ENCODE measurements at places on chromosomes 3 and 15.

- DNase-seq: no peak
Observed at GRCh38 chr15:41416128-41416741, 660 bp upstream of the RTF1 start.

GRCh38 chr3:71281280-71281679, 302.2 kb downstream of the FOXP1 start:
- no peak for DNase-seq

DNA sequence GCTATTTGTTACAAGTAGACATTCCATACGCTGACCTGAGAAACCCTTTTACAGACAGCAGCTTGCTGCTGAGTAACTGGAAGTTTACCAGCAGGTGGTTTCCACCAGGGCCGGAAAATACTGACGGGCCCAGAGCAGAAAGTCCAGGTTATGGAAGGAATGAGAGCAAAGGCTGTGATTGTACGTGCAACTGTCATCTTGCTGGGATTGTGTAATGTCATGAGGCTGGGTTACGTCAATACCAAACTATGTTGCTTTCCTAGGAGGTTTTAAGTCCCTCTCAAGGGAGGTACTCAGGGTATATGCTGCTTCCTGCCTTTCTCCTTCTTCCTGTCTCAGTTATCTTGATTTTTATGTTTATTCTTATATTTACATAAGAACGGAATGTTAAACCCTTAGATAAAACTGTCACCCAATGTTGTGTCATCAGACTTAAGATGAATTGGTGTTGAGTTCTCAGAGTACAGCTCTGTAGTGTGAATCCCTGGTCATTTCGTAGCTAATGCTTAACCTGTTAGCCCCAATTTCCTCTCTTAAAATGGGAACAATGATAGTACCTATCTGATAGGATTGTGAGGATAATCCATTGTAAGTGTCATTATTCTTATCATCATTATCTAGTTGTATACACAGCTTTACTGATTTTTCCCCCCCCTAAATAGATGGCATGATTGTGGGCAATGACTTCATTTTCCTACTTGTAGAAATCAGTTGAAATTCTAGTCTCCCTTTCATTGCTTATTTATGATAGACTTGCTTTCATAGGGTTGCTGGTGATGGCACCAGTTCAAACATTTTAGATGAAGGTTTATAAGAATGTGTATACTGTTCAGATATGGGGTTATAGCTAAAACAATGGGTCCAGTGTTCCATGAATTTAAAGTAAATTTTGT, 101.4 kb downstream of the FNDC3B start:
- DNase-seq: no peak

DNA sequence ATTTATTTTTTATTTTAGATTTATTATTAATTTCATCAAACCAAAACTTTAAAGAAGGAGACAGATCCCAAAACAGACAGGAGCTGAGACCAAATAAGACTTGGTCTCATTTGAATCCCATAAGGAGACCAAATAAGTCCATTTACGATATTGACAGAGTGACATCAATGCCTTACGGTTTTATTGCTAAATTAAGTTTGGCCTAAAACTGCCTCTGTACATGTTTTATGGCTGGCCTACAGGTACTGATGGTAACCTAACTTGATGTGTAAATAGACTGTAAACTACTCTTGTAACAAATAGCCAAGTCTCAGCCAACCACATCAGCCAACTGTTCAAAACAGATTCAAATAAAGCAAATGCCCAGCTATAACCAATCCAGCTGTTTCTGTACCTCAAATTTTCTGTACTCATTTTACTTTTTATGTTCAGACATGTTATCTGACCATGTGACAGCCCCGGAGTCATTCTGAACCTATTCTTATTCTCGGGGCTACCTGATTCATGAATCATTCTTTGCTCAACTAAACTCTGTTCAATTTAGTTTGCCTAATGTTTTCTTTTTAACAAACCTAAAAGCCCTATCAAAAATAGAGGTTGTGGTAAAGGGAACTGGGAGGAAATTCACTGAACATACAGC, 89.4 kb upstream of the CDAN1 start:
- no peak for DNase-seq

- DNase-seq: no peak
Observed at GRCh38 chr3:179158336-179159039, 10.3 kb downstream of the PIK3CA start.

- no peak for DNase-seq
Observed at GRCh38 chr15:29051422-29051821, 165.6 kb downstream of the APBA2 start.

- no peak for DNase-seq
Observed at GRCh38 chr15:42146551-42147430, 9.6 kb downstream of the PLA2G4F start.

GRCh38 chr3:66038384-66038725, 363 bp downstream of the MAGI1 start:
- DNase-seq: no peak

GRCh38 chr3:150005243-150006112, 34.8 kb upstream of the PFN2 start:
- DNase-seq: no peak

DNA sequence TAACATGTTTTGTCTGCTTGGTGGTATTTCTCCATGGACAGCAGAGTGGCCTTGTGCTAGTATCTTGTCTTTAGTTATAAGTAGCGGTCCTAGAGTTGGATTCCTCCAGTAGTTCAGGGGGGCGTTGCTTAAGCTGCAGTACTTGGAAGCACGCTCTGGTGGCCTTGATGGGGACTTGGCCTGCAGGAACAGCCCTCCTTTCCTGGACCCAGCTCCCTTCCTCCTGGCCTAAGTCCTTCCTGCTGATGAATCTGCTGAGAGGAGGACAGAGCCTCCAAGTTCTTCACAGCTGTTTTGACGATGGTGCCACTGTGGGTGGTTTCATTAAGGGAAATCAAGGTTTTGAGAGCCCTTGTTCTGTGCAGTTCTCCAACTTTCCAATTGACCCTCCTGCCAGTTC, 38.6 kb upstream of the SEC22A start:
- no peak for DNase-seq

DNA sequence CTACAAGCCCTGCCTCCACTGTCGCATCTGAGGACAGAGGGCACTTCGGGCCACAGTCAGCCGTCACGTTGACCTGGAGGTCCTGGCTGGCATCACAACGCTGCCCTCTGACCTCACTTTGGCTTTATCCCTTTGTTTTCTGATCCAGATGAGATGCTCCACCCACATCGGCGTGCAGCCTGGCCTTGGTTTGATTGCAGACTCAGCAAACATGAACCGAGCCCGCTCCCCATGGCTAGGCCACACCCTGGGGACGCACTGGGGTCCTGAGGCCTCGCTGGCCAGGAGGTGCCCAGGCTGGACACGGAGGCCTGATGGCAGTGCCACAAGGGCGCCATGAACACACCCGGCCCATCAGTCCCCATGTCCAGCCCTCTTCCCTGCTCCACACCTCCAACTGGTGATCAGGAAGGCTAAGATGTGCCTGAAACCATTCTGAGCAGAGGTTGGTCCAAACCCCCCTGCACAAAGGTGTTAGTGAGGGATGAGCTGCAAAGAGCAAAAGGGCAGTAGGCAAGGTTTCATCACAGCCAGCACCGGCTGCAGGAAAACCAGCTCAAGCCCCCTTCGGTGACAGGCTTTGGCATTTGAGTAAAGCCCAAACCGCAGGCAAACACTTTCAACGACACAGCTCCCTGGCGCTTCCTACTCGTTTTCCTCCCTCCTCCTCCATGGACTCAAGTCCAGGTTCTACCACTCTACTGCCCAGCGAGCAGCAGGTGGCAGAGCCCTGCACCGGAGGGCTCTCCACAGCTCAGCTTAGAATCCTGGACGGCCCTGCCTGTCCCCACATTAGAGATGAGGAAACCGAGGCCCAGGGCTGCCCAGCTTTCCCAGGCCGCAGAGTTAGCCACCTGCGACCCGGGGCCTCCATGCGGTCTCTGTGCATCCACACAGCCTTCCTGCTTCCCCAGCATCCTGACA, 165.8 kb downstream of the NUP210 start:
- DNase-seq: no peak

GRCh38 chr15:88701561-88702095, 62.8 kb downstream of the ISG20 start:
- DNase-seq: peak; percentile 5

DNA sequence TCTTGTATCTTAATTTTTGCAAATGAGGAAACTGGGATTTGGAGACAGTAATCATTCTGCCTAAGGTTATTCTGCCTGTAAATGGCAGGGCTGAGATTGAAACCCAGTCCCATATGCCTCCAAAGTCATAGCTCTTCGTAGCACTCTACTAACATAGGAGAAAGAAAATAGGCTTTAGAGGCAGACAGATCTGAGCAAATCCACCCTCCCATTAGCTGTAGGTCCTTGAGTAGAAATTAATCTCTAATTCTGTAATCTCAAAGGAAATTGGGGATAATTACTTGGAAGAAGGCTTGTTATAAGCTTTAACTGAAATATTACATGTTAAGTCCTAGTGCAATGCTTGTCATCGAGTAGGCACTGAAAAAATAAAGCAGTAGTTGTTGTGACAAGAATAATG, 252.1 kb upstream of the PEX5L start:
- DNase-seq: no peak

GRCh38 chr15:55782901-55783300, 39.9 kb upstream of the PRTG start:
- no peak for DNase-seq

DNA sequence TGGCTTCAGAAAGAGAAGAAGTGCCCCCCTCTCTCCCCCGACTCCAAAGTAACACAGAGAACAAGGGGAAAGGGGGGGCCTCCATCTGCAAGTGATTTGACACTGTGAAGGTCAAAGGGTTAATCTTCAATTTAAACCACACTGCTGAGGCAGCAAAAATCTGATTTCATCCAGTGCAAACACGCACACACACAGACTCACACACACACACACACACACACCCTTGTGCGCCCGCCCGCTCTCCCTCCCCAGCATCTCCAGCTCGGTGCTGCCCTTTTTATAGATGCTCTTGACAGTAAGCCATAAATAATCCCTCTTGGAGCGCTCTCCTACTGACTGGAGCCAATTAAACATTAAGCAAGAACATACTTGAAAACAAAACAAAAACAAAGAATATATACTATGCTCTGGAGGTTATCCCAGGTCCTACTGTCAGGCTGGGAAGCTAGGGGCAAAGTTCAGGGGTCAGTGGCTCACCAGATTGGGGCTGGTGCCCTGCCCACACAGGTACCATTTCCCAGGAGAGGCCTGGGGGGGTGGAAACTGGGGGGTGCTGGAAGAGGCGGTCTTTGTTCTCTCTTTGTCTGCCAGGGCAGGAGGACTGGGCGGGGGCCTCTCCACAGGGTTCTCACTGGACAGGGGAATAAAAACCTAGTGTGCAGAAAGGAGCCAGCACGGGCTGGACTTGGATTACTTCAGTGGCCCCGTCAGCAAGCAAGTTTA, 16.3 kb downstream of the BMF start:
- DNase-seq: no peak

- peak; percentile 2 for DNase-seq
Observed at GRCh38 chr3:142180761-142181362, 31.5 kb upstream of the TFDP2 start.

GRCh38 chr15:89323825-89324224, 10.8 kb downstream of the POLG start:
- DNase-seq: no peak

DNA sequence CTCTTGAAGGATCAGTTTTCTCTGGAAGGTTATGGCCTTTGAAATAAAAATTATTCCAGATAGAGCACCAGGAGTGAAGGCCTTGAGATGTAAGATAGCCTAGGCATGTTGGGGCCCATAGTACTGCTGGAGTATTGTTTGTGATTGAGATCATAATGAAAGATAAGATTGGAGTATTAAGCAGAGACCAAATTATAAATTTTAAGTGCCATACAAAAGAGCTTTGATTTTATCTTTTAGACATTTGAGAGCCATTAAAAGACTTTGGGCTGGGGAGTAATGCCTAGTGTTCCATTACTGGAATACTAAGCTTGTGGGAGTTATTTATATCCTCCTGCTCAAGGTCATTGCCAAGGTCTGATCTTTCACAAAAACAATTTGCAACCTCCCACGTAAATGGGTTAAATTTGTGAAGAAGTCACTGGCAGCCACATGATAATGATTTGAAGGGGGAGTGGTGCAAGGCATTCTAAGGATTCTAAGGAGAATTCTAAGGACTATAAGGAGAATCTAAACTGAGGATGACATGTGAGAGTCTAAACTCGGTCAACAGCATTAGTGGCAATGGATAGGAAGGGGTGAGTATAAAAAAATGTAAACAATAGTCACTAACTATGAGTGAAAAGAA, 12.8 kb downstream of the ELL3 start:
- no peak for DNase-seq

GRCh38 chr15:23924686-23925085, 237.6 kb upstream of the NDN start:
- DNase-seq: no peak

DNA sequence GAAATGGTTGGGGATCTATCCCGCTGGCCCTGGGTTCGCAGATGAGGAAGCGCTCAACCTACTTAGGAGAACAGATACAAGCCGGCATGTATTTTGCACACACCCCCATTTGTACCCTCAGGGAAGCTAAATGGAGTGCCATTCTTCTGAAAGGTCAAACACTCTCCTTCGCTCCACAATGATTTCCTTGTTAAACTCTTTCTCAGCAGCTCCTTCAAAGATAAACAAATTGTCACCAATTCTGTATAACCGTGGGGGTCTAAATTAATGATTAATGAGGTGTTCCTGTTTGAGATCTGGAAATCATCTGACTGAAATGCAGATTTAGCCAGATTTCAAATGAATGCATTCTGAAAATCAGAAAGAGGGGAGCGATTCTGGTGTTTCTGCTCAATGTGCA, 124.0 kb downstream of the MEGF11 start:
- no peak for DNase-seq

DNA sequence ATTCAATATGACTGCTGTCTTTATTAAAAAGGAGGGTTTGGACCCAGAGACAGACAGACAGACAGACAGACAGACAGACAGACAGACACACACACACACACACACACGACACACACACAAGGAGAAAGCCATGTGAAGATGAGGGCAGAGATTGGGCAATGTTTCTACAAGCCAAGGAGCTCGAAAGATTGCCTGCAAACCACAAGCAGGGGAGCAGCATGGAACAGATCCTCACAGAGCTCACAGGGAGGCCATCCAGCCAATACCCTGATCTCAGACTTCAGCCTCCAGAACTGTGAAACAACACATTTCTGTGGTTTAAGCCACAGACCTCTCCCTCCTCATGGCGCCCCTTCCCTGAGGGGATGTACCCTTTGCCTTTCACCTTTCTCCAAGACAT, 35.8 kb upstream of the ABHD2 start:
- no peak for DNase-seq

DNA sequence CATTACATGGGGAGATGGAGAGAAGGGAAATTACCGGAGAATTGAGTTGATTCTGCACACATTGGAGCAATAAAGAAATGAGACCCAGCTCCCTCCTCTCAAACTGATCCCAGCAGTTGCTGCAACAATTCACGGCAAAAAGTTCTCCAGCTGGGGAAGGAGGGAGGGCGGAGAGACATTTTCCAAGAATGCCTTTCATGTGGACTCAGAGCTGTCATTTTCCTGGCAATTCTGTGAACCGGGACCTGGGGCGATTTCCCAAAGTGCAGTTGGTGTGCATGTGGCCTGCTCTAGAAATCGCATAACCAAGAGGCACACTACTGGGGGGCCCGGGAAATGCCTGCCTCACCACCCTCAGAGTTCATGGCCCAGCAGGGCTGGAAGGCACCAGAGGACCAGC, 48.7 kb upstream of the IREB2 start:
- DNase-seq: no peak
